ENCODE measurements at places on chromosomes 5 and 9.
A peak's percentile ranks its signal among the peaks of the same experiment; 100 is the strongest.

- no peak for DNase-seq
Observed at GRCh38 chr5:13551645-13552044, 392.8 kb downstream of the DNAH5 start.

DNA sequence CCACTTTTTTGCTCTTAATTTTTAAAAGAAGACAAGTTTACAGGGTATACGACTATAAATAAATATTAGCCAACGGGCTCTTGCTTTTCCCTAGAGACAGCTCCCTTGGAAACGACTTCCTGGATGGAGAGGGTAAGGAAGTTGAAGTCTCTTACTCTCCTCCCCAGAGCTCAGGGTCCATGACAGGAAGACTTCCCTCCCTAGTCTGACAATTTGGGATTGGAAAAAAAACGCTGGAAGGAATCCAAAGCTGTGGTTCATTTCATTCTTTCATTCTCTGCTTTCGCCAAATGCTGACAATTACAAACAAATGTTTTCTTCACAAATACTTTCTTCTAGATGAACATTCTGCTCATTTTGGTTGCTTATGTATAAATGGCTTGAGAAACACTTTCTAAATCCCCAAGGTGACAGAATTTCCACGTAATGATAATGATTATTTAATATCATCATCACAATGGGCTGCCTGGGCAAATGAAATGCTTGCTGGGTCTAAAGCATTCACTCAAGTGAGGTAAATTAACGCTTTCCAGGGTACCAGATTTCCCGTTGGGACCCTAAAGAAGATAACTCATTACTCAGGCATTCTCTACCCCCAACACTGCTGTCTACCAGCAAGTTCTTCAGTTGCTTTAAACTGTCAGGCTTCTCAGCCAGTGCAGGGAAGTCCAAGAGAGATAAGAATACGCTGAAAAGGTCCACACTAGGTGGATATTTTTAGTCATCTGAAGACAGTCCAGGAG, 139.8 kb upstream of the SLC30A5 start:
- no peak for DNase-seq

- no peak for DNase-seq
Observed at GRCh38 chr9:116800885-116801284, 113.8 kb downstream of the TRIM32 start.

GRCh38 chr9:14271093-14271673, 42.8 kb downstream of the NFIB start:
- no peak for DNase-seq

DNA sequence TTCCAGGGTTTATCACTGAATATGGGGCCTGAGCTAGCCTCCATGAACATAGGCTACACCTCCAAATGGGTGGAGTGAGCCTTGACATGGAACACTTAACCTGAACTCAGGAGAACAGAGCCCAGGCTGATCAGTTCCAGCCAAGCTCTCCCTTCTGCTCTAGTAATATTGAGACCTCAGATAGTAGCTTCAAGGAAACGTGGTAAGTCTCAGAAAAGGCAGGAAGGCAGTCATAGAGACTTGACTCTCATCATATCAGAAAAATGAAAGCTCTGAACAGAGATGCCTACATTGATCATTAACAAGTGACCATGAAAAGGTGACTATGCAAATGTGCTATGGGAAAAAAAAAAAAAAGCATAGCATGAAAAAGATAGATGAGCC, 40.5 kb upstream of the MYO10 start:
- no peak for DNase-seq

GRCh38 chr9:129815278-129815677, 8.7 kb downstream of the TOR1A start:
- no peak for DNase-seq

DNA sequence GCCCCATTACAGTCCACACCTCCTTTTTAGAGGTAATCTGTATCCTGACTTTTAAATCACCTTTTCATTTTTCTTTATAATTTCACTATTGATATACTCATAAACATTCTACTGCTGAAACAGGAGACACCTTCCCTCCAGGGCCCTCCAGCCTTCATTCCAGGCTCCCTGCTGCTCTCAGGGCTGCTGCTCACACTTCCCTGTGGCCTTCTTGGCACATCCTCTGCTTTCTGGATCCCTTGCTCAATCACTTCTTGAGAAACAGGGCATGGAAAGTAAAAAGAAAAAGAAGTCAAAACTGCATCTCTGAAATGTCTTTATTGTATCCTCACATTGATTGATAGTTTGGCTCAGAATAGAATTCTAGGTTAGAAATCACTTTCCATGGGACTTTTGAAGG, 19.3 kb upstream of the WNT8A start:
- DNase-seq = no peak

GRCh38 chr5:142958944-142959682, 188.9 kb downstream of the ARHGAP26 start:
- no peak for DNase-seq

GRCh38 chr5:2133080-2133479, 250.4 kb upstream of the IRX4 start:
- DNase-seq = no peak

- DNase-seq = no peak
Observed at GRCh38 chr5:141343953-141344463, 379 bp downstream of the PCDHGA3 start.

DNA sequence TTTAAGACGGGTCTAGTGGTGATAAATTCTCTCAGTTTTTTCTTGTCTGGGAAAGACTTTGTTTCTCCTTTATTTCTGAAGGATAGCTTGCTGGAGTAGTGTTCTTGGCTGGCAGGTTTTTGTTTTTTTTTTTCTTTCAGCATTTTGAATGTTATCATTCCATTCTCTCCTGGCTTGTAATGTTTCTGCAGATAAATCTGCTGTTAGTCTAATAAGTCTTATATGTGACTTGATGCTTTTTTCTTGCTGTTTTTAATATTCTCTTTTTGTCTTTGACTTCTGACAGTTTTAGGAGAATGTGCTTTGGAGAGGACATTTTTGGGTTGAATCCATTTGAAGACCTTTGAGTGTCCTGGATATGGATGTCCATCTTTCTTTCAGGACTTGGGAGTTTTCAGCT, 16.0 kb downstream of the HSD17B4 start:
- DNase-seq = no peak

DNA sequence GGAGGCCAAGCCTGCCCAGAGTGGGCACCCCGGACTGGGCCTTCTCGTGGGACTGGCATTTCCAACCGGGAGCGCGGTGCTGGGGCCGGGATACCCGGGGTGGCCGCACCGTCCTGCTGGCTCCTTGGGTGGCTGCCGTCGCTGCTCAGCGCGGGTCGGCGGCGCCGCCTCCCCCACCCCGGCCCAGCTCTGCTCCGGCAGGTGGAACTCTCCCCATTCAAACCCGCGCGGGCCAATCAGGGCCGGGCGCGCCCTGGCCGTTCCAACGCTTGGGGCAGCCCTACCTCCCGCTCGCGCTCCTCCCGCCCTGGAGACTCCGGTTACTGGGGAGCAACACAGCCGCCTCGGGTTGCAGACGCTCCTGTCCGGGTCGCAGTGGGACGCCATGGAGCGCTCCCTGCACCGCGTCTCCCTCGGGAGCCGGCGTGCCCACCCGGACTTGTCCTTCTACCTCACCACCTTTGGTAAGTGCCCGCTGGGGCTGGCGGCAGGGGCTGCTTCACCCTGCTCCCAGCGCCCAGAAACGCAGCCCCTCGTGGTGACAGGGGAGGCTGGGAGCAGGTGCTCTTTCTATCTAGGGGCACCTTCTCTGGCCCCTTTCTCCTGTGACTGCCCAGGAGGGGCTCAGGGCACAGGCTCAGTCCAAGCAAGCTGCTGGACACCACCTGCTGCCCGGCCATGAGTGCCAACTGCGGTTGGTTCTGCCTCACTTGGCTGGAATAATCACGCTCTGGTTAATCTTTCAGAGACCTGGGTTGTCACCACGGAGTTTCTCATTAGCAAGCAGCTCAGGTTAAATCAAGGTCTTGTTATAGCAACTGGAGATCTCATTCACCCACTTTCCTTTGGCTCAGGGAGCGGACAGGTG, at the start of gene RGS3:
Gene RGS3, plus strand, starts transcription at position 310 of the 868 bp plus-strand sequence. Its CDS starts 76 bp downstream, at position 386.
- DNase-seq = no peak

DNA sequence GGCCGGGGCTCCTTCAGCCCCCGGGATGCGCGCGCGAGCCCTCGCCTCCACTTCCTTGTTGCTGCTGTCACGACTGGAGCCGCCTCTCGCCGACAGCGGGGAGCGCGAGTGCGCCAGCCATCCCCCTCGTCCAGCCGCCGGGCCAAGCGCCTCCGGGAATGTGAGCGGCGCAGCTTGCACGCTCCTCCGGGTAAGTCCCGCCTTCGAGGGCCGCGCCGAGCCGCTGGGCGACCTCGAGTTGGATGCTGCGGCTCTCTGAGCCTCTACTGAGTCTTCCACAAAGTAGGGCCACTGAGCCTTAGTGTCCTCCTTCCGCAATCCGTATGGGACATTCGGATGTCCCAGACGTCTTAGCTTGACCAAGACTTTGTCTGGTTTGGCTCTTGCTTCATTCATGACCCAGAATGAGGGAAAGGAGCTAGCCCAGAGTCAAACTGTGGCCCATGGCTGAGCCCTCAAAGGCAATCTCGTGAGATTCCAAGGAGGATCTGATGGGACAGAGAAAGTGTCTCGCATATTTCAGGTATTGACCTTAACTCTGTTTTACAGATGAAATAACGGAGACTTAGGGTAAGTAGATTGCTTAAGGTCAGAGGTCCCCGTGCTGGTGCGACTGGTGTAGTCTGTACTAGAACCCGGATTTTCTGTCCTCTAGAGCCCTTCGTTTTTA, 586 bp downstream of the HMGXB3 start:
- DNase-seq = peak; percentile 26

DNA sequence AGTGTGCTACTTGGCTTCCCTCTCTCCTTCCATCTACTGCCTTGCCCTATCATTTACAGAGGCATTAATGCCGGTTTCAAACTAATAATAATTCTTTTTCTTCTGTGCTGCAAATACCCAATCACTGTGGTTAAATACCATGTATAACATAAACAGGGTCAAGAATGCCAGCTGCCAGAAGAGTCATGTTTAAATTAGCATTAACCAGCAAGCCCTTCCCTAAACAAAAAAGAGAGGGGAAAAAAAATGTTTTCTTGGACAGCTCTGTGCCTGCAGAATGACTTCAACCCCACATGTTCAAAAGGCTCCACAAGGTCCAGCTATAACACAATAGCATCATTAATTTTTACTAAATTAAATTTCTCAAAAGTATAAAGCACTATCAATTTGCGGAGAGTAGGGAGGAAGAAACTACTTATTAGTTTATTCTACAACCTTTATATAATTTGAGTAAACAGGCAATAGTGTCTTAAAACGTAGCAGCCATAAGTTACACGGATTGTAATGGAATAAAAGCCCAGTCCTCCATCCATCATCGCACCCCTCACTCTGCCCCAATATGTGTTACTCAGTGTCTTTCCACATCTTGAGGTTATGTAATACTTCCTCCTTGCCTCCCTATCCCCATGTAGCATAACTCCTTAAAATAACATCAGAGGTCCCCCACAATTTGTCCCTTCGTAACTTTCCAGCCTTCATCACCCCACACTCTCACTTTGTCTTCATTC, 3.9 kb downstream of the LPAR1 start:
- DNase-seq = no peak

DNA sequence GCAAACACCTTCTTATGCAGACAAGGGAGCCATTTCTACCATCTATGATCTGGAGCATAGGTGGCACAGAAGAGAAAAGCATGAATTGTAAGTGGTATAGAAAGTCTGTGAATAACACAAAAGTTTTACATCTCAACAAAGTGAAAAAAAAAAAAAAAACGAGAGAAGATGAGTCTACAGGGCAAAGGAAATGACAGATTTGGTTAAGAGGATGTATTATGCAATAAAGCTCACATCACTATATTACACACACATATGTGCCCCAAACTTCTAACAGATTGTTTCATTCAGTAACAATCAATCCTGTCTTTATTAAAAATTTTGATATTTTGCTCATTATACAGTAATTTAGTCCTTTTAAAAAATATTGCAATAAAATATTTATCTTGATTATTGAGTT, 49.8 kb downstream of the CERT1 start:
- no peak for DNase-seq

GRCh38 chr5:154943527-154943926, 2.7 kb downstream of the MRPL22 start:
- DNase-seq = no peak

- DNase-seq = no peak
Observed at GRCh38 chr5:27315363-27316270, 277.2 kb upstream of the CDH9 start.

- DNase-seq = no peak
Observed at GRCh38 chr5:55577353-55578060, 42.7 kb upstream of the PLPP1 start.

DNA sequence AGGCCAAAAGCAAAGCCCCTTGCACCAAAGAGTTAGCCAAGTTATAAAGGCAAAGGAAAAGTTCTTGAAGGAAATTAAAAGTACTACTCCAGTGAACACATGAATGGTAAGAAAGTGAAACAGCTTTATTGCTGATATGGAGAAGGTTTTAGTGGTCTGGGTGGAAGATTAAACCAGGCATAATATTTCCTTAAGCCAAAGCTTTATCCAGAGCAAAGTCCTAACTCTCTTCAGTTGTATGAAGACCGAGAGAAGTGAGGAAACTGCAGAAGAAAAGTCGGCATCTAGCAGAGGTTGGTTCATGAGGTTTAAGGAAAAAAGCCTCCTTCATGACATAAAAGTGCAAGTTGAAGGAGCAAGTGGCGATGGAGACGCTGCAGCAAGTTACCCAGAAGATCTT, 3.1 kb upstream of the NUDT12 start:
- no peak for DNase-seq

DNA sequence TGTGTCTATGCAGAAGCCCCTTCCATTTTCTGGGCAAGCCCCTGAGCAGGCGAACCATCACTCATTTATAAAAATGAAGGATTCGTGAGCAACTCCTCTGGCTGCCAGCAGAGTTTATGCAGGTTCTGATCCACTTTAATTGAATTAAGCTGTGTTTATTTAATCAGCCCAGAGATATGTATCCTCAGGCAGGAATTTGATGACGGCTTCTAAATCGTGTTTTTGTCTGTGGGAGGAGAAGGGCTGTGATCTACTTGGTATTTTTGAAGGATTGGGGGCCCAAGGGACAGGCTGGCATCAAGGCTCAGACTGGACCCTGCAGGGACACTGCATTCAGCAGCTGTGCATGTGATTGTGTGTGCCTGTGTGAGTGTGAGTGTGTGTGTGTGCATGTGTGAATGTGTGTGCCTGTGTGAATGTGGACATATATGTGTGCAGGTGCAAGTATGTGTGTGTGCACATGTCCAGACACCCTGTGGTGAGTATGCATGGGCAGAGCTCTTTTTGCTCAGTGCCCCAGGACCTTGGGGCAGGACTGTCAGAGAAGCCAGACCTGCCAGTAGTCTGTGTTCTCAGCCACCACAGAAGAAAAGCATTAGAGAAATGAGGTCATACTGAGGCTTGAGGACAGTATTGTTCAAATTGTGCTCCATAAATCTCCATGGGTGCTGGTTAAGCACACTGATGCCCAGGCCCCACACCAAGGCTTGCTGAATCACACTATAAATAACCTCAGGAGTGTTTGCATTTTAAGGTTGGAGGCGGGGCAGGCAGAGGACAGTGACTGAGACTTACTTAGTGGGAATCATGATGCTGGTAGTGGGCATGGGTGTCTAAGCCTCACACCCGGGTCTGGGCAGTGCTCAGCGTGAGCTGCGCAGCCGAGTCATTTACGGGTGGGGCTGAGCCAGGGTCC, 164.0 kb downstream of the CARTPT start:
- DNase-seq = no peak
